ENCODE measurements at places on chromosomes 11 and 22. TPM values are rescaled to one million over a fixed set of nuclear protein-coding genes. Genes with fewer than 3 reads are reported as not detected.

- H3K27ac ChIP-seq, result no peak overlapping the region
- no peaks in the 10 kb centered on the region for H3K27me3 ChIP-seq
- H3K4me3 ChIP-seq, result no peak overlapping the region
- H3K36me3 ChIP-seq, result no peaks in the 10 kb centered on the region
- DNase-seq, result no peak
These were observed 105.9 kb downstream of the SGSM3 start for GRCh38 chr22:40476341-40476740.

Gene MMP1
- total RNA-seq, result not detected

DNA sequence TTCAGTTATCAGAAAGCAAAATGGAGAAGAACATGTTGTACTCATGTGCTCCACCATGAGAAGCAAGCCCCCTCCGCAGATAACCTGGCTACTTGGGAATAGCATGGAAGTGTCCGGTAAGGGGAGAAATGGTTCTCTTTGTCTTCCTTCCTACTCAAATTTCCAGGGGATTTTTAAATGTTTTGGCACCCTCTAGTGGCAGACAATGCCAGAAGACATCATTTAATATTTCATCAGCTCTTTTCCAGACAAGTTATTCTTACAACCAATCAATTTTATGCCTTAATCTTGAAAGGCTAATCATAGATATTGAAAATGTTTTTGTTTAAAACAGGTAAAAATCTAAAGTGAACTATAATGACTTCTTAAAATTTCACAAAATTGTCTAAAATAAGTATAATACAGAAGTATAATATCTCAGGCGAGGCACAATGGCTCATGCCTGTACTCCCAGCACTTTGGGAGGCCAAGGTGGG is 15.7 kb downstream of the CRTAM start:
- no peaks in the 10 kb centered on the region for H3K36me3 ChIP-seq
- DNase-seq, result peak; percentile 72
- H3K4me1 ChIP-seq, result peaks cover 51% of the 10 kb centered on the region
- H3K27ac ChIP-seq, result no peak overlapping the region

- peaks cover 44% of the 10 kb centered on the region for H3K4me1 ChIP-seq
- no peaks in the 10 kb centered on the region for H3K27me3 ChIP-seq
- H3K27ac ChIP-seq, result peak overlapping the region; percentile 45
- no peak for DNase-seq
- peaks cover 5% of the 10 kb centered on the region for H3K36me3 ChIP-seq
- H3K4me3 ChIP-seq, result peak overlapping the region; percentile 50
These were observed 450 bp downstream of the CBX6 start for GRCh38 chr22:38871360-38872171.

DNA sequence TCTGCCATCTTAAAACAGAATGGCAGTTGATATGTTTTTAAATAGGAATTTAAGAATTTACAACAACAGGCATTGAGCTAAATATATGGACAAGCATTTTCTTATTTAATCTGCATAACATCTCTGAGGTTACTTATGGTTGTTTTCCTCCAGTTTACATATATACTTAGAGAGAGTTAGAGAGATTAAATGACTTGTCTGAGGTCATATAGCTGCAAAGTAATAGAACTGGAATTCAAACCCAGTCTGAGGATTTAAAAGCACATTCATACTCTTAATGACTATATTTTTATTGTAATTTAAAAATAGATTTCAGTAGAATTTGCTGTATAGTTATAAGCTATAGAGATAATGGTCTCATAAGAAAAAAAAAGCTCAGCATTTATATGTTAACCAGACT is 81.4 kb upstream of the GRIK4 start:
- H3K36me3 ChIP-seq, result no peaks in the 10 kb centered on the region
- H3K27me3 ChIP-seq, result no peaks in the 10 kb centered on the region
- no peak for DNase-seq
- H3K4me3 ChIP-seq, result no peak overlapping the region
- H3K4me1 ChIP-seq, result no peaks in the 10 kb centered on the region
- no peak overlapping the region for H3K27ac ChIP-seq

GRCh38 chr11:123213307-123213771 is 18.3 kb upstream of the CLMP start:
- DNase-seq, result no peak
- no peak overlapping the region for H3K27ac ChIP-seq
- H3K27me3 ChIP-seq, result no peaks in the 10 kb centered on the region
- no peaks in the 10 kb centered on the region for H3K36me3 ChIP-seq
- H3K4me1 ChIP-seq, result no peaks in the 10 kb centered on the region
- no peak overlapping the region for H3K4me3 ChIP-seq

Gene RRAS2
- 70.1 TPM for total RNA-seq

- no peaks in the 10 kb centered on the region for H3K36me3 ChIP-seq
- H3K4me3 ChIP-seq, result no peak overlapping the region
- DNase-seq, result no peak
- no peak overlapping the region for H3K27ac ChIP-seq
- H3K27me3 ChIP-seq, result no peaks in the 10 kb centered on the region
These were observed 49.1 kb downstream of the COMMD9 start for GRCh38 chr11:36240173-36240572.

GRCh38 chr11:66324664-66325063 is 7.8 kb upstream of the CD248 start:
- no peak overlapping the region for H3K27ac ChIP-seq
- H3K4me3 ChIP-seq, result no peak overlapping the region
- H3K36me3 ChIP-seq, result no peaks in the 10 kb centered on the region
- no peaks in the 10 kb centered on the region for H3K27me3 ChIP-seq
- peaks cover 46% of the 10 kb centered on the region for H3K4me1 ChIP-seq

GRCh38 chr22:48884786-48885185 is 942.9 kb downstream of the BRD1 start:
- no peak for DNase-seq
- H3K4me3 ChIP-seq, result no peak overlapping the region
- no peaks in the 10 kb centered on the region for H3K27me3 ChIP-seq
- H3K4me1 ChIP-seq, result no peaks in the 10 kb centered on the region
- H3K27ac ChIP-seq, result no peak overlapping the region
- no peaks in the 10 kb centered on the region for H3K36me3 ChIP-seq

- no peak for DNase-seq
- no peak overlapping the region for H3K4me3 ChIP-seq
- H3K27ac ChIP-seq, result no peak overlapping the region
These were observed 33.1 kb upstream of the TFIP11 start for GRCh38 chr22:26545385-26545784.

Gene AGBL2
- 2.6 TPM for total RNA-seq

DNA sequence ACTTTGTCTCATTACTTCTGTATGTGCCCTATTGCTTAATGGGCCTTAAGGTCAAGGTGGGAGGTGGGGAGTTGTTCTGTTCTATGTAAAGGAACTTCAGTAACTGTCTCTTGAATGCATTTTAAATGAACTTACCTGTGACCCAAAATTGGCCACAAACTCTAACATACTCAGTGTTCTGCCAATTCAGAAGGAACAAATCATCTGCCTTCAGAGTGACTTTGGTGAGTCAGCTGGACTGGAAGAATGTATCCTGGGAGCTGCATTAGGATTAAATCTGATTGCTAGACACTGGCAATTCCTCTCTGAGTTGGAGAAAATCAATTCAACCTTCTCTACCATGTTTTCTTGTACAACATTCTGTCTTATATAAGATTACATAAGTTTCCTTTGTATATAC is 1104.8 kb downstream of the DLG2 start:
- no peaks in the 10 kb centered on the region for H3K27me3 ChIP-seq
- no peak for DNase-seq
- H3K4me1 ChIP-seq, result no peaks in the 10 kb centered on the region
- H3K27ac ChIP-seq, result no peak overlapping the region
- H3K36me3 ChIP-seq, result no peaks in the 10 kb centered on the region
- no peak overlapping the region for H3K4me3 ChIP-seq

DNA sequence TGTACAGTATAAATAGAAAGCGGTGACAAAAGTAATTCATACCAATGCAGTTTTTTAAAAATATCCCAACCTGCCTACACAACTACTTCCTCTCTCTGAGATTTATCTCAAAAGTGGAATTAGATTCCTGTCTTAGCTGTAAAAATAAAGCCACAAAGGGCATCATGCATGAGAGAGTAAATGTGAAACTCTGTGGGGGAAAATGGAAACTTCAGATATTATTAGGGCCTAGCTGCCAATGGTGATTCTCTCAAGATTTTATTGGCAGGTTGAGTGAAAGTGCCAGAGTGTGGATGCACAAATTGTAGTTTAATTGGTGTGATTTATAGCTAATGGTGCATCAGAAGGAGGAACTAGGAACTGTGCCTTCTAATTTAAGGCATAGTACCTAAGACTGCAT is 356.9 kb upstream of the CCDC90B start:
- no peaks in the 10 kb centered on the region for H3K36me3 ChIP-seq
- DNase-seq, result no peak
- no peak overlapping the region for H3K27ac ChIP-seq
- no peak overlapping the region for H3K4me3 ChIP-seq
- no peaks in the 10 kb centered on the region for H3K27me3 ChIP-seq

- H3K4me3 ChIP-seq, result no peak overlapping the region
- H3K36me3 ChIP-seq, result no peaks in the 10 kb centered on the region
- DNase-seq, result no peak
- no peaks in the 10 kb centered on the region for H3K27me3 ChIP-seq
- no peak overlapping the region for H3K27ac ChIP-seq
- H3K4me1 ChIP-seq, result no peaks in the 10 kb centered on the region
These were observed 299.3 kb downstream of the BRD1 start for GRCh38 chr22:49528420-49528720.

Gene SPDYC
- not detected for total RNA-seq

Gene IL18
- not detected for total RNA-seq

GRCh38 chr11:75050516-75050915 is 46.2 kb downstream of the OR2AT4 start:
- no peak overlapping the region for H3K27ac ChIP-seq
- DNase-seq, result no peak
- H3K4me3 ChIP-seq, result no peak overlapping the region
- H3K36me3 ChIP-seq, result no peaks in the 10 kb centered on the region

GRCh38 chr11:125499563-125499962 is 3.5 kb upstream of the FEZ1 start:
- no peak overlapping the region for H3K4me3 ChIP-seq
- H3K4me1 ChIP-seq, result peaks cover 7% of the 10 kb centered on the region
- peaks cover 12% of the 10 kb centered on the region for H3K27me3 ChIP-seq
- no peak overlapping the region for H3K27ac ChIP-seq
- no peaks in the 10 kb centered on the region for H3K36me3 ChIP-seq
- DNase-seq, result no peak

Data from CD8-positive, alpha-beta memory T cell (primary cell).